ENCODE measurements at places on chromosomes 1 and 21.

- DNase-seq = no peak
These were observed 1.9 kb upstream of the BRINP3 start for GRCh38 chr1:190479516-190479915.

GRCh38 chr1:222852326-222852725 lies 37.5 kb downstream of the DISP1 start:
- no peak for DNase-seq

DNA sequence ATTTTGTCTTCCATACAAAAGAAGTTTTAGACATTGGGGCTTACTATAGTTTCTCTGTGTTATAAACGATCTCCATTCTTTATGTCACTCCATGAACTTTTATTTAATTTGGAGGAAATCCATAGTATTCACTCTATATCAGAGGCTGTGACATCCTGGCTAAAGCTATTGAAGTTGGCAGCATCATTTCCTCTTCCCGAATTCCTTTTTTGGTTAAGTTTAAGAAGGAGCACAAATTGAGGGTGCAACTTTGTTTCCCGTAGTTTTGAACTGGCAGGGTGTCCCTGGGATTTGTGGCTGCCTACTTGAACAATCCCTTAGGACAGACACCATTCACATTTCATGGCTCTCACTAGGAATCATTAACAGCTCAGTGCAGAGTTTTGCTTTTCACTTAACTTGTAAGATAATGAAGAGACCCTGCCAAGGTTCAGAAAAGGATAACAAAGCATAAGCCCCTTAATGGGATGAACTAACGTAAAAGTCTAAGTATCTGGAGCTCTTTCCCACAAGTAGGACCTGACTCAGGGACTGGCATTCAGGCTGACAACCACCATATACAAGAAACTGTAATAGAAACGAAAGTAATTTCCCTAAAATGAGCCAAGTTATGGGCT lies 13.9 kb downstream of the S1PR1 start:
- no peak for DNase-seq

DNA sequence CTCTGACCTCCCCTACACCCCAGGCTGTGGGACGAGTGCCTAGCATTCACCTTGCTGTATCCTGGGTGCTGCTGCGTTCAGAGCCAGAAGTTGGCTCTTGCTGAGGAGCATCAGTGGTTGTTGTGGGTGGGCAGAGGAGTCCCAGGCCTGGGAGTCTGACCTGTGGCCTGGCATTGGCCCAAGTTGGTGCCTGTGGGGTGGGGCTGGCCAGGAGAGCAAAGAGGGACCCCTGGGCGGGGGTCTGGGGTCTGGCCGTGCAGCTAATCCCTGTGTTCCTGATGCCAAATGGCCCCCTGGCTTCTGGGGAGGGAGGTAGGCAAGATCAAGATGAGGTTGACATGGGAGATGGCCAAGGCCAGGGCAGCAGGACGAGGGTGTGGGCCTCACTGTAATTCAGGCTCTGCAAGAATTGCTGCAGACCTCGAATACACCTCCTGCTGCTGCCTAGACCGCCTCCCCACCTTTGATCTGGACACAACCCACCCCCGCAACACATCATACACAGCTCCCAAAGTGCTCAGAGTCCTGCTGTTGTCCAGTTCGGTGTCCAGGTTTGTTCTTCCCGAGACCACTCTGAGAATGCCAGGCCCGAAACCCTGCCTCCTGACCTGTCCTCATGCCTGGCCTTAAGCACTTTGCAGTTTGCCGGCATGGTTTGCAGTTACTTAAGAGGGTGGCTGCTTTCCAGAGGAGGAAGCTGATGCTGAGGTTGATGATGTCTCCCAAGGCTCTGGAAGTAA lies 28.7 kb downstream of the CDK18 start:
- DNase-seq = no peak

GRCh38 chr1:211538287-211538686 lies 40.7 kb downstream of the SLC30A1 start:
- DNase-seq = no peak

DNA sequence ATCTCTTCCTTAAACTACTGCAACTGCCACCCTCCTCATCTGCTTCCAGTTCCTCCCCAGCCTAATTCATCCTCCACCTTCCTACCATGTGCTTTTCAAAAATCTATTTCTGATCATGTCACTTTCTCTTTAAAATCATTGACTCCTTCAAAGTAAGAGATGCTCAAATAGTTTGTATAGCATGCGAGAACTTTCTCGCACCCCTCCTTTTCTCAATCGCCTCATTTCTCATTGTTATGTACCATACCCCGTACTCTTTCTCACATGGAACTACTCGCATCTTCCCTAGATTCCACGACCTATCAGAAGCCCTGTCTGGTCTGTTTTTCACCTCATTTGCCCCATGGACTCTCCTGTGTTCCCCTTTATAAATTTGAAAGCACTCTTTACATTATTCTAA lies 238.2 kb downstream of the NRIP1 start:
- no peak for DNase-seq

DNA sequence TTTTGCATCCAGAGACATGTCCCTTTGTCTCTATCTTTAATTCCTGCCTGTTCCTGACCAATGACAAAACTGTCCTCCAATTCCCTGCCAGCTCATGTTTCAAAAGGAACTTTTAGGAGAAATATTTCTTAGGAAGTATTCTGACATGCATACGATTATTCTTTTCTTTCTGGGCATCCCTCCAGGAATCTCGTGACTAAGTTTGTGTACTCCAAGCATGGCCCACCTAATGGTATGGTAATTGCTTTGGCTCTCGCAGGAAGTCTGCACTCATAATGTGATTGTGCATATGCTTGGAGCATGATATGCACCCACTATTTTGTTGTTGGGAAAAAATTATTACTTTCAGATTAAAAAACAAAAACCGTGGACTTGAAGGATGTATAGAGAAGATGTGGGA lies 256.4 kb downstream of the PRDM2 start:
- DNase-seq = no peak

GRCh38 chr1:234986750-234987414 lies 141.8 kb downstream of the TOMM20 start:
- DNase-seq = no peak
